HCT116 (cell line): ENCODE measurements at places on chromosomes 7 and 10. TPM values are rescaled to one million over a fixed set of nuclear protein-coding genes. Genes with fewer than 3 reads are reported as not detected.
A peak's percentile ranks its signal among the peaks of the same experiment; 100 is the strongest.

DNA sequence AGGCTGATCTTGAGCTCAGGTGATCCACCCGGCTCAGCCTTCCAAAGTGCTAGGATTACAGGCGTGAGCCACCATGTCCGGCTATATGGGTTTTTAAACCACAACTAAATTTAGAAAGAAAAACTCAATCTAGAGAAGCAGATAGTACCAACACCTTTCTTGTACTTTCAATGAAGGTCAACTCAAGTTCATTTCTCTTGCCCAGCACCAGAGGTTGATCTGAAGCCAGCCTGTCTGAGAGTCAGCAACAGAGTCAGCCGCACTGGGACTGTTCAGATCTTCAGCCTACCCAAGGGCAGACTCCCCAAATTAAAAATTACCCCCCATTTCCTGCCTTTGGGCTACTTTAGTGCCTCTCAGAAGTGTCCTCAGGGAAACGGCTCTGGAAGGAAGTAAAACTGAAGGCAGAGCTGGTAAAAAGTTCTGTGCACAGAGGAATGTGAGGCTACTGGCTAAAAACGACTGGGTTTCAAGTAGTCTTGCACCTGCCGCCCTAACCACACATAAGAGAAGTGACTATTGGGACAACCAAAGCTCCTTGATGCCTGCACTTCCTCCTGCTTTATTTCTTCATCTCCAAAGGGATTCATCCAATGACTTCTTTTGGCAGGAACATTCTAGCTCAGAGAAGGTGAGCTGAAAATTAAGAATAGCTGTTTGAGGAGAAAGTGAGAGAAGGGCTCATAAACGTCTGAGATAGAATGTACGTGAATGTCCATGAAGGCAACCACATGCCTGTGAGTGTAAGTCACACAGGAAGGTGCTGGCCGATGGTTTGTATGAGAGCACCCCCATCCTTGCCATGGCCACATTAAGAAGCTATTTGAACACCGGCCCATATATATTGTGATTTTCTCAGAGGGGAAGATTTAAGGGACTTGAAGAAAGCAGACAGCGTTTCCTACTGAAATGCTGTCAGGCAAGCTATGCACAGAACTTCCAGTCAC is 142.4 kb upstream of the PRR15 start:
- no peaks in the 10 kb centered on the region for H3K27me3 ChIP-seq
- no peak overlapping the region for H3K4me3 ChIP-seq
- no peak for DNase-seq
- no peak overlapping the region for H3K27ac ChIP-seq
- H3K4me1 ChIP-seq: no peaks in the 10 kb centered on the region

The RNF32 gene
- 3.4 TPM for total RNA-seq

The EN2 gene
- 0.32 TPM for total RNA-seq

DNA sequence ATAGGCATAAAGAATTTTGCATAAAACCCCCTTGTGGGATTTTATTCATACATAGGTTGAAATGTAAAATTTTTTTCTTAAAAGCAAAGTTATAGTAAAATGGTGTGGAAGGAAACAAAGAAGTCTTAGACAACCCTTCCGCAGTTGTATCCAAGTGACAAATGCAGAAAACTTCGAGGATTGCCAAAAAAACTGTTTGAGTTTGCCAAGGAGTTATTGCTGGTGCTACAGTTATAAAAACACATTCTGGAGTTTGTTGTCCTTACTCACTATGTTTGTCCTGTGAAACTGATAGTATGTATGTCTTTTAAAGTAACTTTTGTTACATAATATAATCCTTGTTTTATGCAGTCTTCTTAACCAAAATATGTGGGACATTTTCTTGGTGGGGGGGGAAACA is 120.3 kb downstream of the FOXP2 start:
- no peak overlapping the region for H3K4me3 ChIP-seq
- no peak overlapping the region for H3K27ac ChIP-seq
- no peak for DNase-seq
- no peaks in the 10 kb centered on the region for H3K27me3 ChIP-seq
- H3K36me3 ChIP-seq: no peaks in the 10 kb centered on the region
- H3K4me1 ChIP-seq: no peaks in the 10 kb centered on the region

GRCh38 chr10:97721871-97722780 is 8.6 kb downstream of the MARVELD1 start:
- H3K36me3 ChIP-seq: peaks cover 11% of the 10 kb centered on the region
- H3K4me1 ChIP-seq: peaks cover 25% of the 10 kb centered on the region
- H3K4me3 ChIP-seq: no peak overlapping the region
- no peaks in the 10 kb centered on the region for H3K27me3 ChIP-seq
- DNase-seq: no peak

The CALML3 gene
- not detected for total RNA-seq

The CALN1 gene
- 0.17 TPM for total RNA-seq

DNA sequence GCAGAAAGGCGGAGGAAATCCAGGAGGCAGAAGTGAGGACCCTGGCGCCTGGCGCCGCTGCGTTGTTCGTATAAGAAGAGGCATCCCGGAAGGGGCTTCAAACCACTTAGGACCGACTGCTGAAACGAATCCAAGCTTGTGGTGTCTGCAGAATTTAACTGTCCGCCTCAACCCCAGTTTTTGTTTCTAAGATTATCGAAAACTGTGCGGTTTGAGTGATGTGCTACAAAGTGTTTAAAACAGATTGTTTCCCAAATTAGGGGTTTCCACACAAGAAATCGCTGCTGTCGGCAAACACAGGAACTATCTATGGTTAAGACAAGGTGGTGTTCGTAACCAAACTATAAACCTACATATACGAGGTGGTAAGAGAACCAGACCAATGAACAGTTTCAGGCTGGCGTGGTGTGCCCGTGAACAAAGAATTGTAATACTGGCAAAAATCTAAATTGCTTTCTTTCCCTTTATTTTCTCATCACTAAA is 835 bp upstream of the DGKI start:
- H3K27me3 ChIP-seq: no peaks in the 10 kb centered on the region
- no peak overlapping the region for H3K27ac ChIP-seq
- no peaks in the 10 kb centered on the region for H3K4me1 ChIP-seq
- DNase-seq: no peak
- H3K4me3 ChIP-seq: no peak overlapping the region

- H3K4me3 ChIP-seq: no peak overlapping the region
- DNase-seq: no peak
- no peaks in the 10 kb centered on the region for H3K36me3 ChIP-seq
- H3K27me3 ChIP-seq: no peaks in the 10 kb centered on the region
These were observed 52.4 kb downstream of the PARP12 start for GRCh38 chr7:140010194-140010895.

The ARHGEF5 gene
- total RNA-seq: 44.2 TPM

The KCNH2 gene
- 9.7 TPM for total RNA-seq

- H3K27me3 ChIP-seq: no peaks in the 10 kb centered on the region
- H3K4me3 ChIP-seq: no peak overlapping the region
- H3K27ac ChIP-seq: no peak overlapping the region
- H3K36me3 ChIP-seq: no peaks in the 10 kb centered on the region
These were observed 725.8 kb downstream of the PARD3 start for GRCh38 chr10:34089253-34089652.

The AZGP1 gene
- total RNA-seq: 1.1 TPM

- no peaks in the 10 kb centered on the region for H3K27me3 ChIP-seq
- no peak for DNase-seq
- no peaks in the 10 kb centered on the region for H3K36me3 ChIP-seq
- no peak overlapping the region for H3K4me3 ChIP-seq
These were observed 51.2 kb upstream of the STK17A start for GRCh38 chr7:43531700-43532099.

DNA sequence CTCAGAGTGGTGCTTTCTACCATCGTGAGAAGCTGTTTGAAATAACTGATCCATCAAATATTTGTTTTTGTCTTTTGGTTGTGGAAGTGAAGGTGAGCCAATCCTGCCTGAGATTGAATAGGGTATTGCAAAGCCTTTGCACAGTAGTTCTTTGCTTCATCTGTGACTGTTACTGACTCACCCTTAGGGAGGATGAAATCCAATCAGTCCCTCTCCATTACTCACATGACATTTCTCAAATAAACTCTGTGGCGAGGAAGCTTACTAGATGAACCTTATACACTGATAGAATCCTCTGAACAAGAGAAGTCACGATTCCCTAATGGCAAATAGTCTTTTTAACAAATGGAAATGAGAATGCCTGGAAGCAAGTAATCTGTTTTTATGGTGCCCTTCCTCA is 31.9 kb downstream of the HEPACAM2 start:
- no peak overlapping the region for H3K4me3 ChIP-seq
- H3K36me3 ChIP-seq: no peaks in the 10 kb centered on the region
- no peak for DNase-seq
- no peak overlapping the region for H3K27ac ChIP-seq
- H3K27me3 ChIP-seq: peaks cover 41% of the 10 kb centered on the region

The INA gene
- total RNA-seq: not detected

DNA sequence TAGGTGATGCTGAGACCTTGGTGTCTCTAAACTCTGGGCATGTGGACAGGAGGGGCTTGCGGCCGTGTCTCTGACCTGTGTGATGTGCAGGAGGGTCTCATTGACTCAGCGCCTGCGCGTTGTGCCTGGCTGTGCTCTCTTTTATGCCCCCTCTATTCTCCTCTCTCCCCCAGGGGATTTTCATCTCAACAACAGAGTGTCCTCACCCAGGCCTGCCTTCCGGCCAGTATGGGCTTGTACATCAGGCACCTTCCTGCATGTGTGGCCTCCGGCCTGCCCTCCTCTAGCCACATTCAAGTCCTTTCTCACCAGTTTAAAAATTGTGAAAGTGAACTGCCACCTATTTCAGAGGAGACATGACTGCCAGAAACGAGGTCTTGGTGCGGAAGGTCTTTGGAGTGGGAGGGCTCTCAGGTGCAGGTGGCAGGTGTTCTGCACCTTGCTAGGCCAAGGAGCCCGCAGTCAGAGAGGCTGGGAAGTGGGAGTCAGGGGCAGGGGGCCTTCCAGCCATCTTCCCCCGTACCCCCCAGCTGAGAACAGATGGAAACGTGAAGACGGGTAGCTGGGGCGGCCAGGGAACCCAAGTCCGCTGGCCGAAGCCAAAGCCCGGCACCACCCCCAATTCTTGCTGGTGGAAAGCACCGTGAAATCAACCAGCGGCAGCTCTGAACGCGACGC is 531 bp upstream of the INTS15 start:
- DNase-seq: no peak
- H3K27me3 ChIP-seq: no peaks in the 10 kb centered on the region
- peaks cover 9% of the 10 kb centered on the region for H3K36me3 ChIP-seq
- no peak overlapping the region; the same call in 1 of the 2 replicates for H3K4me3 ChIP-seq
- H3K27ac ChIP-seq: peak overlapping the region; percentile 84; the same call in 1 of the 2 replicates

The LARP4B gene
- 122 TPM for total RNA-seq

The BAMBI gene
- 6.2 TPM for total RNA-seq

DNA sequence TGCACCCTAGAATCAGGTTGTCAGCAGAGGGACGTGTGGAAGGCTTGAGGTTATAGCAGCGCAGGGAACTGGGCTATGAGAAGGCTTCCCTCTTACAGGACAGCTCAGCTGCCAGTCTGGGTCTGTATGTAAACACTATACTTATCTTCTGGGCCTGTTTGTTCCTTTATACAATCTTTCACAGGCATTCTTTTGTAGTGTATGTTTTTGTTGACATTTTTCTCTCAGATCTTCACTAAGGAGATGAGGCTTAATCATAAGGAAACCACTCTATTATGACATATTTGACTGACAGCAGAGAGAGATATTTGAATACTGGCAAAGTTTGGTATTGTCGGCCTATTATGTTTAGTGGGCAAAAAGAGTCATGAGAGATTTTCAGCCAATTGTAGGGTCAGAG is 929 bp downstream of the GBF1 start:
- H3K36me3 ChIP-seq: 0 out of 2 replicates have a peak, but pooled peaks cover 2% of the 10 kb centered on the region
- no peaks in the 10 kb centered on the region for H3K27me3 ChIP-seq
- H3K27ac ChIP-seq: peak overlapping the region; percentile 61
- peaks cover 20% of the 10 kb centered on the region for H3K4me1 ChIP-seq
- peak overlapping the region; percentile 95 for H3K4me3 ChIP-seq

DNA sequence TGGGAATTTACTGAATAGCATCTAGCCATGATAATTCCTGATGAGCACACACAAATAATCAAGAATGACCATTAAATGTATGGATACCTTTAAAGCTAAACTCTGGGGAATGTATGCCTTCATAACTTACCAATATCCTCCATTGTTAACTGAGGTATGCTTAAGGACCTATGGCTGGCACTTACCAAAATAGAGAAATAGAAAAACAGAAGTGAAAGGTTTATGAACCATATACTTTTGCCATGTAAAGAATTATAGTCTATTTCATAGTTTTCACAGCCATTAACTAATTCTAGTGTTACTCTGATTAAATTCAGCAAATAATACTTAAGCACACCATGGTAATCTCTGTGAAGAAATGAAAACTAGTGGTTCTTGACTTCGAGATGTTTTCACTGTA is 1360.6 kb upstream of the LRRTM3 start:
- H3K27ac ChIP-seq: no peak overlapping the region
- H3K4me1 ChIP-seq: peaks cover 5% of the 10 kb centered on the region; the same call in 1 of the 2 replicates
- no peak for DNase-seq
- no peak overlapping the region for H3K4me3 ChIP-seq

The OAT gene
- total RNA-seq: 133 TPM

The ZNF503 gene
- total RNA-seq: 30.4 TPM

- no peaks in the 10 kb centered on the region for H3K36me3 ChIP-seq
- no peaks in the 10 kb centered on the region for H3K4me1 ChIP-seq
- 0 out of 2 replicates have a peak, but pooled peaks cover 3% of the 10 kb centered on the region for H3K27me3 ChIP-seq
- no peak for DNase-seq
- H3K4me3 ChIP-seq: no peak overlapping the region
- no peak overlapping the region for H3K27ac ChIP-seq
These were observed 149.8 kb downstream of the DGKI start for GRCh38 chr7:137696988-137697387.

The MCU gene
- 26.8 TPM for total RNA-seq

The CLIP2 gene
- 40.1 TPM for total RNA-seq

DNA sequence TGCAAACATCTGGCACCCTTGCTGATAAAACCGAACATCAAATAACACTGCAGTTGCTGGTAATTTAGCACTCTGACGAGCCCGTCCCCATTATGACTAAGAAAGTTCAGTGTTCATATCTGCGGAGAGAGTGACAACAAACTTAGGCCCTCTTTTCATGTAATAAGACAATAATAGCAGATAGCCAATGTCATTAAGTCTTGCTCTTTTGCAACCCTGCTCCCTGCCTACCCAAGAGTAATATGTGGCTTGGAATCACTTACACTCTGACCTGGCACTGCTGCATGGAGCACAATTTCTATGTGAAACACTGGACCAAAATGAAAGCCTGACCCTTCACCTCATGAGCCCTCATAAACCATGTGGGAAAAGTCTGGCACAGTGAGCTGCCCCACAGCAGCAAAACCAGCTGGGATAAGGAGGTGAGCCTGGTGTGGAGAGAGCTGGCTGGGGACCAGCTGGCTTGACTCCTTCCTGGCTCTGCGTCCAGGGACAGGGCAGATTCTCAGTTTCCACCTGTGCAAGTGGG is 86.5 kb downstream of the HIPK2 start:
- DNase-seq: no peak
- H3K27me3 ChIP-seq: no peaks in the 10 kb centered on the region
- H3K4me1 ChIP-seq: peaks cover 13% of the 10 kb centered on the region
- no peak overlapping the region for H3K27ac ChIP-seq
- no peak overlapping the region for H3K4me3 ChIP-seq

- H3K27ac ChIP-seq: no peak overlapping the region
- no peaks in the 10 kb centered on the region for H3K36me3 ChIP-seq
- H3K4me1 ChIP-seq: no peaks in the 10 kb centered on the region
- no peak for DNase-seq
- no peaks in the 10 kb centered on the region for H3K27me3 ChIP-seq
These were observed 11.1 kb downstream of the MSRB2 start for GRCh38 chr10:23106331-23107072.
